ENCODE measurements at places on chromosomes 4 and X.

GRCh38 chr4:123233136-123233768 lies 163.3 kb upstream of the SPRY1 start:
- DNase-seq = peak; percentile 19

- DNase-seq = no peak
Measured at GRCh38 chr4:33494150-33494549, 2750.2 kb downstream of the ARAP2 start.

DNA sequence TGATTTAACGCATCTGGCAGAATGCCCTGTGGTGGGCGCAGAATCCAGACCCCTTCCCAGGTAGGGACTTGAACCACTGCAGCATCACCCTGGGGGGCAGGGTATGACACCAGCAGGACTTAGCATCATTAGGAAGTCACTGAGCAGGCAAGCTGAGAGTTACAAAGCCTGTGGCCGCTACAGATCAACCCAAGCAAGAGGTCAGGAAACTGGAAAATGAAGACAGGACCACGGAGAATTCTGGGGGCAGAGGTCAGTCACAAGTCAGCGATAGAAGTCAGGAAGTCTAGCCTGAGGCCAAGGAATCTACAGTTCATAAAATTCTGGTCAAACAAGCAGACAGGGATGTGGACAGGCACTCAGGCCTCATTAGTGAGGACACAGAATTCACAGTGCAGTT lies 108.4 kb downstream of the CHIC2 start:
- DNase-seq = no peak

- no peak for DNase-seq
Measured at GRCh38 chr4:23584024-23584423, 305.8 kb downstream of the PPARGC1A start.

GRCh38 chr4:7017446-7018048 lies 25.6 kb upstream of the TADA2B start:
- no peak for DNase-seq

- DNase-seq = no peak
Measured at GRCh38 chrX:87727620-87728019, 210.0 kb downstream of the KLHL4 start.

GRCh38 chr4:169286562-169287301 lies 16.0 kb upstream of the SH3RF1 start:
- peak; percentile 29 for DNase-seq

DNA sequence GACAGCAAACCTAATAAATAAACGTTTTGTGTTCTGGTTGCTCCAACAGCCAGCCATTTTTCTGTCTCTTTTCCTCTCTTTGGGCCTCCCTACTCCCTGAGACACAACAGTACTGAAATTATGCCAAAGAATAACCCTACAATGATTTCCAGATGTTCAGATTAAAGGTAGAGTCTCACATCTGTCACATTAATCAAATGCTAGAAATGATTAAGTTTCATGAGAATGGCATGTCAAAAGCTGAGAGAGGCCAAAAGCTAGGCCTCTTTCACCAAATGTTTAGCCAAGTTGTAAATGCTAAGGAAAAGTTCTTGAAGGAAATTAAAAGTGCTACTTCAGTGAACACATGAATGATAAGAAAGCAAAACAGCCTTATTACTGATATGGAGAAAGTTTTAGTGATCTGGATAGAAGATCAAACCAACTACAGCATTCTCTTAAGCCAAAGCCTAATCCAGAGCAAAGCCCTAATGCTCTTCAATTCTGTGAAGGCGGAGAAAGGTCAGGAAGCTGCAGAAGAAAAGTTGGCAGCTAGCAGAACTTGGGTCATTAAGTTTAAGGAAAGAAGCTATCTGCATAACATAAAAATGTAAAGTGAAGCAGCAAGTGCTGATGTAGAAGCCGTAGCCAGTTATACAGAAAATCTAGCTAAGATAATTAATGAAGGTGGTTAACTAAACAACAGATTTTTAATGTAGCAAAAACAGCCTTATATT lies 182.1 kb upstream of the NUDT6 start:
- DNase-seq = peak; percentile 17

DNA sequence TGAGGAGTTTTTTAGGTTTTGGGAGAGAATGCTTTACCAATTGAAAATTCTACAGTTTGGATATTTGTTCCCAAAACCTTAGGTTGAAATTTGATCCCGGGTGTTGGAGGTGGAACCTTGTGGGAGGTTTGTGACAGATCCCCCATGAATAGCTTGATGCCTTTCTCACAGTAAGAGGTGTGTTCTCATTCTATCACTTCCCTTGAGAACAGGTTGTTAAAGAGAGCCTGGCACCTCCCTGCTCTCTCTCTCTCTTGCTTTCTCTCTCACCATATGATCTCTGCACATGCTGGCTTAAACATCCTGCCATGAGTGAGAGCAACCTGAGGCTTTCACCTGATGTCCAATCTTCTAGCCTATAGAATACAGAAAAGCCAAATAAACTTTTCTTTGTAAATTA lies 1475.5 kb upstream of the AGA start:
- no peak for DNase-seq

DNA sequence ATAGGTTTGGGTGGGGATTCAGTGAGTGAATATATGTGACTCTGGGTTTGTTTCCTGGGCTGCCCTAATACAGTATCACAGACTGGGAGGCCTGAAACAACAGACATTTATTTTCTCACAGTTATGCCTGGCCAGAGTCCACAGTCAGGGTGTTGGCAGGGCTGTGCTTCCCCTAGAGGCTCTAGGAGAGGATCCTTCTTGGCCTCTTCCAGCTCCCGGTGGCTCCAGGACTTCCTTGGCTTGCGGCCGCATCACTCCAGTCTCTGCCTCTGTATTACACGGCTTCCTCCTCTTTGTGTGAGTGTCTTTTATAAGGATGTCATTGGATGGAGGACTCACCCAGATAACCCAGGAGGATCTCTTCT lies 5.2 kb upstream of the JAKMIP1 start:
- no peak for DNase-seq

- DNase-seq = no peak
Measured at GRCh38 chr4:73540826-73541225, 59.3 kb downstream of the AFM start.

DNA sequence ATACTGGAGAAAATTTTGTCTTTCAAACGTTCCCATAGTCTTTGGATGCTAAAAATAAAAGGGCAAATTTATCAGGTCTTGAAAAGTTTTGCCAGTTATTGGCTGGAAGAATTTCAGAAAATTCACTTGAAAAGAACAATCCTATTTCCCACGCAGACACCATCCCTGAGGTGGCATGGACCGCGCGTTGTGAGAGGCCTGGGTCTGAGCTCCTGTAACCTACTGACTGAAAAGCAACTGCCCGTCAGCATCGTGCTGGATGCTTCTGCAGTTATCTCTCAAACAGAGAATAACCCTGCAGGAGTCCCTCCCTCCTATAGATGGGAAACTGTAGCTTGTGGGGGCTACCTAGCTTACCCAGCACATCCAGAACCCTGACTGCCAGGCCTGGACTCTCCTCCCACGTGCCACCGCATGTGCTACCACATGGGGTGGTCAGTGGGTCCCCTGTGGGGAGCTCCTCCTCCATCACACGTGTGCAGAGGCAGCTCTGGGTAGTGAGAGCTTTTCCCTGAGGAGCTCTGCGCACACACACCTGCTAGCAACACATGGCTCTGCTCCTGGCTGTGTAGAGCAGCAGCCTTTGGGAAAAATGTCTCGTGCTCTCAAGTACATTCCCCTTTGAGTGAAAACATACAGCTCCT lies 36.1 kb downstream of the NSG1 start:
- DNase-seq = no peak

GRCh38 chr4:152523731-152524130 lies 12.2 kb downstream of the FBXW7 start:
- no peak for DNase-seq
